AG04450 (cell line): ENCODE measurements at places on chromosomes 5 and 9.

- no peak for DNase-seq
Measured at GRCh38 chr9:129095170-129095667, 14.3 kb downstream of the DOLPP1 start.

DNA sequence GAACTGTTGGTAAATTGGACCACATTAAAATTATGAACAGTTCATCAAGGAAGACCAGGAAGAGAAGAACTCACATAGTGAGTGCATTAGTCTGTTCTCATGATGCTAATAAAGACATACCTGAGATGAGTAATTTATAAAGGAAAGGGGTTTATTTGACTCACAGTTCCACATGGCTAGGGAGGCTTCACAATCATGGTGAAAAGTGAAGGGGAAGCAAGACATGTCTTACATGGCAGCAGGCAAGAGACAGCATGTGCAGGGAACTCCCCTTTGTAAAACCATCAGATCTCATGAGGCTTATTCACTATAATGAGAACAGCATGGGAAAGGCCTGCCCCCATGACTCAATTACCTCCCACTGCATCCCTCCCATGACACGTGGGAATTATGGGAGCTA, 135.9 kb upstream of the MAN2A1 start:
- no peak for DNase-seq

GRCh38 chr9:34675048-34675714, 12.7 kb upstream of the CCL27 start:
- no peak for DNase-seq

GRCh38 chr5:95794070-95794516, 28.4 kb downstream of the GLRX start:
- DNase-seq: no peak

GRCh38 chr9:78032730-78033457, 1.3 kb upstream of the GNAQ start:
- no peak for DNase-seq
